Fibroblast of upper back skin (primary cell): ENCODE measurements at places on chromosomes 2 and 18.

GRCh38 chr2:237299906-237300305 is 114.1 kb downstream of the COL6A3 start:
- peak; percentile 99 for DNase-seq

- no peak for DNase-seq
Measured at GRCh38 chr18:55588870-55589595, 1.0 kb upstream of the TCF4 start.

GRCh38 chr18:3250237-3251107 is 2.9 kb downstream of the MYL12A start:
- peak; percentile 85 for DNase-seq

- no peak for DNase-seq
Measured at GRCh38 chr18:32174719-32175118, 15.1 kb upstream of the MEP1B start.

GRCh38 chr2:240831594-240832204 is 11.7 kb upstream of the KIF1A start:
- DNase-seq = no peak
